ENCODE measurements at places on chromosomes 4 and X.

GRCh38 chrX:112609631-112610030 is 70.1 kb downstream of the LHFPL1 start:
- DNase-seq: no peak

DNA sequence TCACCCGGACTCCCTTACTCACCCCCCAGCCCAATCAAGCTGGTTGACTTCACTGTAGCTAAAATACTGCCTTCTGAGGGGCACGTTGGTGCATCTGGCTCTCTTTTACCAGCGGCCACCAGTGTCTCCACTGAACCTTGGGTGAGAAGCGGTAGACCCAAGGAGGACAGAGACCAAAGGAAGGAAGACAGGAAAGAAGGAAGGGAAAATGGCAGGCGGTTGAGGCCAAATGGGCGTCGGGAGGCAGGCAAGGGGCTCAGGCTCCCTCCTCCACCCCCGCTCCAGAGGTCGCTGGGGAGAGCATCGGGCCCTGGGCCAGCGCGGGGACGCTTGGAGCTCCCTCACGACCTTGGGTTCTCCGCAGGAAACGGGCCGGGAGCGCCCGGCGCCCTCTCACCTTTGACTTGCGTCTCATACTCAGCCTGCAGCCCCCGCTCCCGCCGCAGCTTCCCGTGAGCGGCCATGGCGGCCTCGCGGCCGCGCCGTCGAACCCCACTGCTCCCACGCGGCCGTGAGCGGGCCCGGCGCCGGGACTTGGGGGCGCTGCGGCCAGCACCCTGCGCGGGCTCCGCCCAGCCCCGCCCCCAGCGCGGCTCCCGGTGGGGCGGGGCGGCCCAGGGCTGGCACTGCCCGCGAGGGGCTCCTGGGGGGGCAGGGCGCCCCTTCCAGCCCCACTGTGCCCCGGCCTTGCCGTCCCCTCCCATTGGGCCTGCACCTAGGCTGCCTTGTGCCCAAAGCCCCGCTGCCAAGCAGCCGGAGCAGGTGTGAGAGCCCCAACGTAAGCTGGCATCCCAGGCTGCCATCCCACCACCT is at the start of gene ARHGAP4:
TSS of gene ARHGAP4 (minus strand) at position 526 of the 813 bp plus-strand sequence. CDS start at position 464, 62 bp downstream.
- no peak for DNase-seq

- no peak for DNase-seq
Observed at GRCh38 chr4:111512081-111512783, 633.0 kb upstream of the FAM241A start.

DNA sequence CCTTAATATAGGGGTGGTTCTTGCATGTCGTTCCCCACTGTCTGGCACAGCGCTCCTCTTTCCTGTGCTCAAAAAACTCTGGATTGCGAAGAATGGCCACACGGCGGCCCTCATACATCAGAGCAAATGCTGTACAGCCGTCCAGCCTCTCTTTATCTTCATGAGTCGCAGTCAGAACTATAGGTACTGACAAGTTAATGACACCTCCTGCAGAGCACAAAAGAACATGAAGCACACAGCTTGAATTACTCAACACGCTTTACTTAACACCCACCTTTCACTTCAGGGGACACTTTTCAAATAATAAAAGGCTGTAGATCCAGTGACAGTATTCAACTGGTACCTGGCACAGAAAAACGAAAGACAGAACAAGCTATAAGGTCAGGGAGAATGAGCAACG is 65.3 kb downstream of the PAPSS1 start:
- DNase-seq: no peak

Measured in activated gamma-delta T cell treated with anti-CD3 and anti-CD28 coated beads, Interleukin-2, amount 50 U/mL, for 16 hours (primary cell).